ENCODE measurements at places on chromosomes 6 and 20.

- no peak for DNase-seq
Observed at GRCh38 chr6:156485150-156485549, 292.0 kb upstream of the ARID1B start.

- DNase-seq = no peak
Observed at GRCh38 chr20:49275636-49276035, 2.2 kb downstream of the ZNFX1 start.

DNA sequence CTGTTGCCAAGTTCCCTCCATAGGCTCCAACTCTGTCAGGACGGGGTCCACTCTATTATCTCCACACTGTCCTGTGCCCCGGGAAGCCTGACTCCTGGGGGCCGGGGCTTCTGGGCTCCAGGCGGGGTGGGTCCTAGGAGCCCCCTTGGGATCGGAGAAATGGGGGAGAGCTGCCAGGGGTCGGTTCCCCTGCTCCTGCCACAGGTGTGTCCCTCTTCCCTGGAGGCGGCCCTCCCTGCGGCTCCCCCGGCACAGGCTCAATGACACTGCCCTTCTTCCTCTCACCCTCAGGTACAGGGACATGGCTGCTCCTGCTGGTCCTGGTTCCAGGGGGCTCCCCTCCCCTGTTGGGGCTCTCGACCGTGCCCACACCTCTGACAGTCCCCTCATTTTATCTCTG, 110.0 kb downstream of the DHX35 start:
- DNase-seq = no peak

DNA sequence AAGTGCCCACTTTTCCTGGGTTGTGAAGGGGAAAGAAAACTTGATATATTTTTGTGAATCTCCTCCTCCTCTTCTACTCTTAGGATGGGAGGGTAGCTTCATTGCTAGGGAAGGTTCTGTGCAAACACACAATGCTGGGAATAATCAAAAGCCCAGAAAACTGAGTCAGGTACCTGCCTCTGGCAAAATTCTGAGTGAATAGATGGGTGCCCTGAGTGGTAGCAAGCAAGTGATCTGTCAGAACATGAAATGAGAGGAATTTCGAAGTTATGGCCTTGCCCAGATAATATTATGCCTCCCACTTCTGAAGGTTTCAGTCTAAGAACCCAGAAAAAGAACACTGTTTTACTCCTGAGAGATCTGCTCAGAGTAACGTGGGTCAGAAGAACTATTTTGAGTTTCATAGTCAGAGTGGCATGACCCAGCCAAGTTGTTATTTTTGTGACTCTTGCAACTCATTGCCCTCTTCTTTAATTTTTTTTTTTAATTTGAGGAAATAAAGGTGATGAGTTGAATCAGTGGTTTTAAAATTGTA, 158.3 kb downstream of the BMP2 start:
- DNase-seq = no peak

- no peak for DNase-seq
Observed at GRCh38 chr6:13605634-13606033, 9.5 kb upstream of the NOL7 start.

- DNase-seq = no peak
Observed at GRCh38 chr20:6559791-6560190, 207.7 kb upstream of the BMP2 start.

DNA sequence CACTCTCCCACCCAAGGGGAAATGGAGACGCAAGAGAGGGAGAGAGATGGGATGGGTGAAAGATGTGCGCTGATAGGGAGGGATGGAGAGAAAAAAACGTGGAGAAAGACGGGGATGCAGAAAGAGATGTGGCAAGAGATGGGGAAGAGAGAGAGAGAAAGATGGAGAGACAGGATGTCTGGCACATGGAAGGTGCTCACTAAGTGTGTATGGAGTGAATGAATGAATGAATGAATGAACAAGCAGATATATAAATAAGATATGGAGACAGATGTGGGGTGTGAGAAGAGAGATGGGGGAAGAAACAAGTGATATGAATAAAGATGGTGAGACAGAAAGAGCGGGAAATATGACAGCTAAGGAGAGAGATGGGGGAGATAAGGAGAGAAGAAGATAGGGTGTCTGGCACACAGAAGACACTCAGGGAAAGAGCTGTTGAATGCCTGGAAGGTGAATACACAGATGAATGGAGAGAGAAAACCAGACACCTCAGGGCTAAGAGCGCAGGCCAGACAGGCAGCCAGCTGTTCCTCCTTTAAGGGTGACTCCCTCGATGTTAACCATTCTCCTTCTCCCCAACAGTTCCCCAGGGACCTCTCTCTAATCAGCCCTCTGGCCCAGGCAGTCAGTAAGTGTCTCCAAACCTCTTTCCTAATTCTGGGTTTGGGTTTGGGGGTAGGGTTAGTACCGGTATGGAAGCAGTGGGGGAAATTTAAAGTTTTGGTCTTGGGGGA, 754 bp downstream of the TNF start:
- DNase-seq = no peak

- no peak for DNase-seq
Observed at GRCh38 chr6:90350689-90351554, 54.3 kb upstream of the BACH2 start.

DNA sequence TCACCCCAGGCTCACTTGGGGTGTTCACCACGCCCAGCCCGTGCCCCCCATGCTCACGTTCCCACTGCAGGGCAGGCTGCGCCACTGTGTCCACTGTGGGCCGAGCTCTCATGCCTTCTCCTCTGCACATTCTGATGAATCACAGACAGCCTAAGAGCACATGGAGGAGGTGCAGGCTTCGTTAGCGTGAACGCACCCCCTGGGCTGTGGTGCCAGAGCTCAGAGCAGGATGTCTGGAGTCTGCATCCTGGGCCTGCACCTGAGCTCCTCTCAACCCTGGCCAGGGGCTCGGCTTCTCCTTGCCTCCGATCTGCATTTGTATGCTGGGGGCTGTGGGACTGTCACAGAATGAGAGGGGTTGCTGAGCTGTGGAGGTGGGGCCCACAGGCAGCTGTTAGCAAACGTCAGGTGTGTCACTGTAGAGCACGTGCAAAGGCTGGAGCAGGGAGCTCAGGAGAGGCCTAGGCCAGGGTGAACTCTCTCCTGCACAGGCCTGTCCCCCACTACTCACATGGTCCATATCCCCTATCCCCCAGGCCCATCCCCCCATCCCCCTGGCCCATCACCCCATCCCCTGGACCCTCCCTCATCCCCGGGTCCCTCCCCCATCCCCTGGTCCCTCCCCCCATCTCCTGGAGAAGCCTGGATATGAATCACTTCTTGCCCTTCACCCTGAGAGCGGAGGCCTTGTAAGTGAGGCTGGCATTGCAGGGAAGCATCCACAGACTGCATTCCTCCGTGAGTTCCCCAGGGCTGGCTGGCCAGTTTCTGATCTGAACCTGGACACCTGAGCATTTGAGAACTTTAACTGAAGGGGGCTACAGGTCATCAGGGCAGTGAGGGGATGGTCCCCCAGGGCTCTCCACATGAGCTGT, 309.5 kb downstream of the TAF4 start:
- DNase-seq = no peak

DNA sequence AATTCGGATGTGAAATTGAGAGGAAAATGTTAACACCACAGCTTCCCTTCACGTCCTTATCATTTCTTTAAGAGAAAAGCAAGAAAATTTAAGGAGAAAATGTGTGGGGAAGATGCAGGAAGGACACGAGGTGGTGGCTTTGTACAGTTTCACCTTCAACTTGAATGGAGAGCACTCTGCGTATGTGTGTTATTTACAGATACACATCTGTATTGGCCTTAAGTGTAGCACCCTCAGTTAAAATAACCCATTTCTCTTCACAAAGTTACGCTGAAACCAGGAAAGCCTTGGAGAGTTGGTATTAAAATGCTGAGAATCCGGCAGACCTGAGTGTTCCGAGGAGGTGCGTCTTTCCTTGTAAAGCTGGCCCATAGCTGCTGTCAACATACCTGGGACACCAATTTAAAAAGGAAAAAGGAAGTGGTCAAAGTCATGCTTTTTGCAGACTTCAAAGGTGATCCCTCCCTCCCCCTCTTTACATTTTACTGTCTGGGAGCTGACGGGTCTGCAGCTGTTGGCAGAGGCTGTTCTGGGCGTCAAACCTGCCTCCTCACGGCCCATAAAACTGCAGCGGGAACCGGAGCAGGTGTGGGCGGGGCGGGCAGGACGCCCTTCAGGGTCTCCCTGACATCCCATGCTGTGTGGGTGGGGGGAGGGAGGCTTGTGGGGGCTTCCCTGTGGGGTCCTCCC, 61.3 kb upstream of the TBXT start:
- no peak for DNase-seq
